ENCODE measurements at places on chromosomes 5 and 9.

- no peak for DNase-seq
These were observed 35.3 kb downstream of the HNRNPH1 start for GRCh38 chr5:179588166-179588565.

DNA sequence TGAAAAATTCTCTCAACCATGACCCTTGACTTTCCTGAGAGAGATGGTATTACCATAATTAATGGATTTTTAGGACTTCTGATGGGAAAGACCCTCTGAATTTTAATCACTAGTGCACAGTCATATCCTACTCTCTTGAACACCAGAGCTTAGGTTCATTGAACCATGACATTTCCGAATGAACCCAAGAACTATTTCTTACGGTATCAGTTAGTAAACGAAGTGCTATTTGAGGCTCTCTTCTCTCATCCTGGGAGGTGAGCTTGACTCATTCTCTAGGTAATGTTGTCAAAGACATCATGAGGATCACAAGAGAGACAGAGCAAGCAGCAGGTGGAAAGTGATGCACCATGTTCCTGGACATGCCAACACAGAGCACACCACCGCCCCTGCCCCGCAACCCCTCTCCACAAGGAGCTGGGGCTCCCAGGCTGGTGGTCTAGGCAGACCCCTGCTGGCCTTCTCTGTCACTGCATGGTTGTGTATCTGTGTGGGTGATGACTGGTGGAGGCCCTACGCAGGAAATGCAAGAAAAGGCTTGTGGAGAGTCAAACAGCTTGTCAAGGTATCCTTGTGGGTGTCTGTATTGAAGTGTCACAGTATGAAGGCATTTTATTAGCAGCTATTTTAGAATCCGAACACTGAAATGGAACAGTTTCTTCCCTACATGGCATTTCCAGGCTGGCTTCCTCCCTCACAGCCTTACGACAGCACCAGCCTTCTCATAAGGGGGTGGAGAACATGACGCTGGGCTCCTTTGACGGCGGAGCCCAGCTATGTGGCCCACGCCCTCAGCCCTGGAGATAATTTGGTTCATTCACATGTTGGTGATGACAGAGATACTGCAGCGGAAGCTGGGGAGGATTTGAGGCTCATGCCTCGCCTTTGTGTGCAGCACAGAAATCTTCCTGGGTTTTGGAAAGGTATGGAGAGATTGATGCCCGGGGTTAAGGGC is 297.6 kb downstream of the NTRK2 start:
- DNase-seq = no peak

- DNase-seq = no peak
These were observed 15.2 kb upstream of the NEK6 start for GRCh38 chr9:124242331-124243194.

GRCh38 chr9:37449862-37450632 is 15.2 kb downstream of the ZBTB5 start:
- DNase-seq = no peak

DNA sequence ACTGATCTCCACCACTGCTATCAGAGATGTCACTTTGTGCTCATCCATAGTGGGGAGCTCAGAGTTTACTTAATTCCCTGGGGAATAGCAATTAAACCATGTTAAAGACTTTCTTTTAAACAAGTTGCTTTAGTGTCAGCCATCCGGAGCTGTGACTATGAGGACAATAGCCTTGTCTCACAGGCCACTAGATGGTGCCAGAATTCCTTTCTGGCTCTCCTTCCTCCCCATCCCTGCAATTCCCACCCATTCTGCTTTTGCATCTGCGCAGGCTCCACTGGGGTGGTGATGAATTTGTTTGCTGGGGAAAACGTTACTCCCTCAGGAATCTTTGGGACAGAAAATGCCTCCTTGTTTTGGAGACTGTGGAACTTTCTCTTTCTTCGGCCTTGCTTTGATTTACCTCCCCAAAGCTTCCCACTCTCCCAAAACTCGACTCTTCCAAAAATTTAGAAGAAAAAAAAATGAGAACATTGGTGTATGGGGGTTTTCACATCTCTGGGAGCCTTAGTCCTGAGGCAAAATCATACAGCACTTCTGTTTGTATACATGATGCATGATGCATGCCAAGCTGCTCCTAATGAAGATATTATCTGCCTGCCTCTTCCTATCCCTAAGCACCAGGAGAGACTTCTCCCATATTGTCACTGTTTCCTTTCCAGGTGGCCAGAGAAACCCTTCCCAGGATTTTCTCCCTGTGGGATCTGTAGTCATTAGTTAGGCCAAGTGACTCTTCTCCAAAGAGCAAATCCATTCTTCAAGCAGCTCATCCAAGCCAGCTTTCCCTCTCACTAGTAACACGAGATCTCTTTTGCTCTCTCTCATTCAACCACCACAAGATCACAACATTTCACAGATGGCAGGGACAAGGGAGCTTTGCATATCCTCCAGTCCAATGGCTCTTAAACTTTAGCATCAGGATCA is 466.1 kb downstream of the TLR4 start:
- no peak for DNase-seq

GRCh38 chr9:18707061-18707461 is 233.1 kb downstream of the ADAMTSL1 start:
- no peak for DNase-seq

DNA sequence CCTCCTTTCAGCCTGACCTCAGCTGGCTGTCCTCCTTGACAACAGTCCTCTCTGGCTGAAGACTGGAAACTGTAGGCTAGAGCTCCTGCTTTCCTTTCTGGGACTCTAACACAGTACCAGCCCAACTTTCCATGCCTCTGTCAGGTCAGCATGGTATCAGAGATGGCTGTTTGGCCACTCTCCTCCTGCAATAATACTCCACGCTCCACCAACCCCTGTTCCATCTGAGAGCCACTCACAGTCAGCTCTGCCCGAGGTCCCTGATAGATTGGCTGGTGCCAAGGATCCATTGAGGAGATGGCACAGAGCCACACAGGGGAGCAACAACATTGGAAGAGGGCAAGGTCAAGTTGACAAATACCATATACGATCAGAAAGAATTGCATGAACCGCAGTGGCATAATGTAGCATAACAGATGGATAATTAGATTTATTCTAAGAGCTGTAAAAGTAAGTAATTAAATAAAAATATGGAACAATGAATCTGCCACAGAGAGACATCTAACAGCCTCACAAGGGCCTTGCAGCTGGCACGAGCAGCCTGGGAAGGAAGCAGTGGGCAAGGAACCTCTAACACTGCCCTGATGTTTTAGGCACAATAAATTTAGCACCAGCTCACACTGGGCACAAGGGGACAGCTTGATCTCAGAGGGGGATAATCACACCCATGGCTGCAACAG is 94.3 kb upstream of the LRRTM2 start:
- no peak for DNase-seq

DNA sequence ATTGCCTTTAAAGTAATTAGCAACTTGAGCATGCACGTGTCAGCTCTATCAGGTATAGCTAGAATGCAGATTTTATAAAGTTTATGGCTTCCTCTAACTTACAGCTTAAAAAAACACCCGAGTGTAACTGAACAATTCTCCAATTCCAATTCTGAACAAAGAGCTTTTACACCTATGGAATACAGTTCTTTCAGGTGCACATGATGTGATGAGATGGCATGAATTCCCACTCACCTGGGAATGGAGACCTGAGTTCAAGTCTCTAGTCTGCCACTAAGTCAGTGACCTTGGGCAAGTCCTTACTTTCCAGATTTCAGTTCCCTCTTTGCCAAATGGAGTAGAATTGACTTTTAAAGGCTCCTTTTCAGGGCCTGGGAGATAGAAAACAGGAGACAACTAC is 1.8 kb downstream of the ZFAND5 start:
- DNase-seq = no peak

DNA sequence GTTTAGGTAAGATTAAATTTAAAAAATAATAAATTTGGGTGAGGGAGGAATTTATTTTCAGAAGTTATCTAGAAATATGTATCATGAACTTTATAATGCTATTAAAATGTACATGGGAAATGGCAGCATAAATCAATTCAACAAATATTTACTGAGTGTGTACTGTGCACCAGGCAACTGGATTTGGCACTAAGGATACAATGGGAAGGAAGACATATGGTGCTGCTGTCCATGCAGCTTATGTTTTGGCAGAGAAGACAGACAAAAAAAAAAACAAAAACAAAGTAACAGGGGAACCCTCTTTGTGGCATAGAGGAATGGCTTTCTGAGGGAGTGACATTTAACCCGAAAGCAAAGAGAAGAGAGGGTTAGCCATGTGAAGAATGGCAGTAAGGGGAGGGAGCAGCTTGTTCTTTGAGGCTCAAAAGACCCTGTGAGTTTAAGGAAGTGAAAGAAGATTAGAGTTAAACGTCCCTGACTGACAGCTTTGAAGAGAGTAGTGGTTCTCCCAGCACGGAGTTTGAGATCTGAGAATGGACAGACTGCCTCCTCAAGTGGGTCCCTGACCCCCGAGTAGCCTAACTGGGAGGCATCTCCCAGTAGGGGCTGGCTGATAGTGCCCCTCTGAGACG is 23.9 kb downstream of the CNTRL start:
- no peak for DNase-seq

GRCh38 chr5:142737179-142737578 is 33.0 kb upstream of the ARHGAP26 start:
- no peak for DNase-seq

DNA sequence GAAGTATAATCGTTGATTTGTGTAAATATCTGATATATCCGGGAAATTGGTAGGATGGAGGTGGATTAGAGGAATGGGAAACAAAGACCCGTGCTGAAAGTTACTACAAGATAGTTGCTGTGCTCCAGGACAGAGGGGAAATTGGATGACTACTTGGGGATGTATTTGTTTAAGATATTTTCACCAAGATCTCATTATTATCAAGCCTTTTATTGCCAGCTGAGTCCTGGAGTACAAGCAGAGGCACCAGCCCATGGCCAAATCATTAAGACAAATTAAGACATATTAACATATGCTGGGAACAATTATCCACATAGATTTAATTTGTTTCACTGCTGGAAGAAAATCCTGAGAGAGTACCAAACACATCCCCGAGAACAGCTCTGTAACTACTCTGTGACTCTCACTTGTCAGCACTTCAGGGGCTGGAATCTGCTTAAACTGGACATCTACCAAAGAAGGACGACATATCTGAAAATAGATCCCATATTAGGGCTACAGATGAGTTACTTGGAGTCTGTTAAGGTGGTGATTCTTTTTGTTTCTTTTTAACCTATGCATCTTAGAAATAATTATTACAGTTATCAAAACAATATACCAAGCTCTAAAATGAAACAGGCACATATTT is 68.2 kb downstream of the SLC1A1 start:
- no peak for DNase-seq

DNA sequence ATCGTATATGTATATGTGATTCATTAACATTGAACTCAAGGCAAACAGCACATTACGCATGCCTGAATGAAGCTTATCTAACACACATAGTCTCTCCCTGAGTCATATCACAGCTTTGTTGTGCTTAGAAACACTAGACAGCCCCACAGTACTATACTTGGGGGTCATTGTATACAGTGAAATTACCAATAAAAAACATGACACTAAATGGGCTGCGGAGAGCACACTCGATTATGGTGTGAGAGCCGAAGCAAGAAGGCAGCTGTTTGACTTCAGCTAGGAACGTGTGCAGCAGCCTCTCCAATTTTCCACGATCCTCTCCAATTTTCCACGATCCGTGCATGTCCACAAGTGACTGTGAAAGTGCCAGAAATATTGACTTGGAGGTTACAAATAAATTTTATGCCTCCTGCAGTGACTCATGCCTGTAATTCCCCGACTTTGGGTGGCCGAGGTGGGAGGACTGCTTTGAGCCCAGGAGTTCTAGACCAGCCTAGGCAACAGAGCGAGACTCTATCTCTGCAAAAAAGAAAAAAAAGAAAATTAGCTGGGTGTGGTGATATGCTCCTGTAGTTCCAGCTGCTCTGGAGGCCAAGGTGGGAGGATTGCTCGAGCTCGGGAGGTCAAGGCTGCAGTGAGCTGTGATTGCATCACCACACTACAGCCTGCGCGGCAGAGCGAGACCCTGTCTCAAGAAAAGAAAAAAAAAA is 102.4 kb downstream of the DAPK1 start:
- no peak for DNase-seq

DNA sequence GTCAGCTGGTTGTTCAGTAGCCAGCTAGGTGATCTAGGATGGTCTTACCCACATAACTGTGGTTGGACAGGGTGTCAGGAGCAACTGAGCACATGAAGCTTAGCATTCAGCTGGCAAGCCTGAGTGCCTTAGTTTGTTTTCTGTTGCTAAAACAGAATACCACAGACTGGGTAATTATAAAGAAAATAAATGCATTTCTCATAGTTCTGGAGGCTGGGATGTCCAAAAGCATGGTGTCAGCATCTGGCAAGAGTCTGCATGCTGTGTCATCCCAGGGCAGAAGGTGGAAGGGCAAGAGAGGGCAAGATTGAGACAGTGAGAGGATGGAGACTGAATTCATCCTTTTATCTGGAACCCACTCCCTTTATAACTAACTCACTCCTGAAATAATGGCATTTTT is 921.5 kb downstream of the TLE4 start:
- no peak for DNase-seq

GRCh38 chr5:80925931-80926330 is 34.2 kb upstream of the RASGRF2 start:
- no peak for DNase-seq

GRCh38 chr5:79642210-79642609 is 30.0 kb downstream of the TENT2 start:
- DNase-seq = no peak

- no peak for DNase-seq
These were observed 689 bp upstream of the GLRA1 start for GRCh38 chr5:151925340-151925739.

DNA sequence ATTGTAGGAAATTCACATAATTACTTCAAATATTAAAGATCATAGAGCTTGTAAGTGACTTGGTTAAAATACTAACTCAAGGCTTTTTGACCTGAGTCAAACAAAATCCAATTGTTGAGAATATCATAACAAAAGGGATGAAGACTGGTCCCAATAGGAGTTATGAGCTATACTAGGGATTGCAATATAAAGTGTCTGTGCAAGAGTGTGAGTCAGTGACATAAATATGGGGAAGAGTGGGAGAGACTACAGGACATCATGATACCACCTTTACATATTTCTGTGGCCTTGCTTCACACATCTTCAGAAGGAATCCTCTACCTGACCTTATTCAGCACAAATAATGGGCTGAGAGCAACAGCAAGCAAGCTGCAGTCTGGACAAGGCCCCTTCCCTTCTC is 180.9 kb upstream of the SLC24A2 start:
- no peak for DNase-seq

- no peak for DNase-seq
These were observed 45.0 kb upstream of the DMRTA1 start for GRCh38 chr9:22401671-22402070.

- no peak for DNase-seq
These were observed 22.2 kb upstream of the ERAP2 start for GRCh38 chr5:96854067-96854466.

All from stimulated activated CD8-positive, alpha-beta memory T cell treated with anti-CD3 and anti-CD28 coated beads, Interleukin-12 subunit alpha, Interleukin-12 subunit beta, amount 100 ng/mL, for 1 hour (primary cell).